ENCODE measurements at places on chromosomes 12 and 14. TPM values are rescaled to one million over a fixed set of nuclear protein-coding genes. Genes with fewer than 3 reads are reported as not detected.

The EPYC gene
- polyA plus RNA-seq, result not detected

The FLVCR2 gene
- 1.9 TPM for polyA plus RNA-seq

The PLEKHG3 gene
- 10.8 TPM for polyA plus RNA-seq

The HRK gene
- polyA plus RNA-seq, result not detected

The DTD2 gene
- polyA plus RNA-seq, result 13.9 TPM

The CLECL1 gene
- polyA plus RNA-seq, result 7.5 TPM

The TAS2R42 gene
- not detected for polyA plus RNA-seq

The TMEM263 gene
- 30.1 TPM for polyA plus RNA-seq

The GXYLT1 gene
- polyA plus RNA-seq, result 2.3 TPM

The SLC4A8 gene
- 0.77 TPM for polyA plus RNA-seq

The RNASE13 gene
- not detected for polyA plus RNA-seq

Data from CD4-positive, alpha-beta memory T cell (primary cell).